ENCODE measurements at places on chromosomes 5 and 9.

DNA sequence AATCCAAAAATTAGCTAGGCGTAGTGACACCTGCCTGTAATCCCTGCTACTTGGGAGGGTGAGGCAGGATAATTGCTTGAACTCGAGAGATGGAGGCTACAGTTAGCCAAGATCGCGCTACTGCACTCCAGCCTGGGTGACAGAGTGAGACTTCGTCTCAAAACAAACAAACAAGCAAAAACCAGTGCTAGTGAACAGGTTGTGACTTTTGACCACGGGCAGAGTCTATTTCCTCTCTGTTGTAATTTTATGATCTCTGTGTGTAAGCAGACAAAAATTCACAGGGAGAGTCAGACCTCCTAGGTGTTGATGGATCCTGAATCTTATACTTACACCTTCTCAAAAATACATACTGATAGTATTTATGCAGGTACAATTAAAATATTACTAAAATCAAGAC, 65.8 kb downstream of the SPEF2 start:
- DNase-seq = no peak

- no peak for DNase-seq
Measured at GRCh38 chr5:88602584-88602983, 280.4 kb downstream of the MEF2C start.

DNA sequence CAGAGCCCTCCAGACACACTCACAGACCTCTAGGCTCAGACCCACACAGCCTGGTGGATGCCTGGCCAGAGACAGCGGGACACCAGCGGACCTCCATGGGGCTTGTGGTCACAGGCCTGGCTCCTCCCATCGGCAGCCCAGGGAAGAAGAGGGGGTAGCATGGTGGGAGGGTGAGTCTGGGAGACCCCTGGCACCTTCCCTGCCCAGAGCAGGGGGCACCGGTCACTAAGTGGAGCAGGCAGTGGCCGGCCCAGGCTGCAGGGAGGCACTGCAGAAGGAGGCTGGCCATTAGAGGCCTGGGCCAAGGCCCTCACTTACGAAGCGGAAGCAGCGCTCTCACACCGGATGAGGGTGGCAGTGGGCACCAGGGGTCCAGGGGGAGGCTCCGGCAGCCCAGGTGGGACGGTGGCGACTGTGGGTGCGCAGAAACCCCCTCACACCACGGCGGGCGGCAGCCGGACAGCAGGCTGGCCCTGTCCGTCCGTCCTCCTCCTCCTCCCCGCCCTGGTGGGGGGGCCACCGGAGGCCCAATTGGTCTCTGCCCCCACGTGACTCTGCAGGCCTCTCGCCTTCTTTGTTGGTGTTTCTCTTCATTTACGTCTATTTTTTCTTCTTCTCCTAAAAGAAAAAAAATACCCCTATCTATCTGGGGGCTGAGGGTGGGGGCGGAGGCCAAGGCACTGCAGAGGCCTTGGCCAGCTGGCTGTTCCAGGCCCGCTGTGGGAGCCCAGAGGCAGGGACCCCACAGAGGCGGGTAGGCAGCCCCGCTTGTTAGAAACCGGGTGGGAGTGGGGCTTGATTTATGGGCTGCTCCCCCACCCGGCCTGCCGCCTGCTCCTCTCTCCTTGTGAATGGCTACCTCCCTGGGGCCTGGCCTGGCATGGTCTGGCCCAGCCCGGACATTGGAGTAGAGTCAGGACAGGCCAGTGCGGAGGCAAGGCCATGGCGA, at the start of gene NR5A1:
Gene NR5A1, minus strand, starts transcription at position 469 of the 949 bp plus-strand sequence. CDS start 4,004 bp downstream, outside the sequence.
- no peak for DNase-seq

DNA sequence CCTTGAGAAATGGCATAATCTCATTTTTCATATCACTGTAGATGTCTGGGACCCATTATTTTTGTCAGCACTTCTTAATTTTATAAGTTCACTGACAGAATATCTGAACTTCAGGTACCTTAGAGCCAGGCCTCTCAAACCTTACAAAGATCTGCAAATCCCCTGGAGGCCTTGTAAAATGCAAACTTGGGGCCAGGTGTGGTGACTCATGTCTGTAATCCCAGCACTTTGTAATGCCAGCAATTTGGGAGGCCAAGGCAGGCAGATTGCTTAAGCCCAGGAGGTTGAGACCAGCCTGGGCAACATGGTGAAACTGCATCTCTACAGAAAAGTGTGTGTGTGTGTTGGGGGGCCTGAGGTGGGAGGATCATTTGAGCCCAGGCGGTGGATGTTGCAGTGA, 30.8 kb downstream of the RASGRF2 start:
- no peak for DNase-seq

GRCh38 chr9:124618476-124618875, 111.3 kb upstream of the NR5A1 start:
- DNase-seq = no peak

- no peak for DNase-seq
Measured at GRCh38 chr5:8481007-8481406, 612.1 kb downstream of the MTRR start.

GRCh38 chr5:111379391-111379816, 132.9 kb downstream of the STARD4 start:
- no peak for DNase-seq

DNA sequence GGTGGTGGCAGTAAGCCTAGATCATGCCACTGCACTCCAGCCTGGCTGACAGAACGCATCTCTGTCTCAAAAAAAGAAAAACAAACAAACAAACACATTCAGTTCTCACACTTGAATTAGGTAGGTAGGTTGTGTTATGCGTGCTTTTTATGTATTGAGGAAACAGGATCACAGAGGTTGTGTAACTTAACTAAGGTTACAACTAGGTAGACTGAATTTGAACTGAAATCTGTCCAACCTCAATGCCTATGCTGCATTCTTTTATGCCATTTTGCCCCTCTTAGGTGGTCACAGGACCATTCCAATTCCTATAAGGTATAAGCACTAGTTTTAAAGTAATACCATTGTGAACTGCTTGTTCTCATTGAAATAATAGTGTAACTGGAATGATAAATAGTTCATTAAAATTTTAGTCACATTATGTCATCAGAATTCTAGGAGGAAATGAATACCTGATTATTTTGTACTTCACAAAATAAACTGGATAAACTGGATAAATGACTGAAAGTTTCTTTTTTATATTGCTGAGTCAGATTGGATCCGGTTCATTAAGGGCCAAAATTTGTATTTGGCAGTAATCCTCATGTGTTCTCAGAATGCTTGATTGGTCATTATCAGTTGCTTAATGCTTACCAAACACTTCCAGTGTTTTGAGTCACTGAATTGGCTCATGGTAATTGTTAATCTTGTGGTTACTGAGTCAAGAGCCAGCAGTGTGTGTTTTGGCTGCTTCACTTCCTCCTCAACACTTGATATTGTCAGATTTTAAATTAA, 7.1 kb downstream of the UBAP1 start:
- no peak for DNase-seq
